ENCODE measurements at places on chromosomes 7 and 10.

- DNase-seq: no peak
Observed at GRCh38 chr7:92423710-92424131, 23.6 kb upstream of the GATAD1 start.

DNA sequence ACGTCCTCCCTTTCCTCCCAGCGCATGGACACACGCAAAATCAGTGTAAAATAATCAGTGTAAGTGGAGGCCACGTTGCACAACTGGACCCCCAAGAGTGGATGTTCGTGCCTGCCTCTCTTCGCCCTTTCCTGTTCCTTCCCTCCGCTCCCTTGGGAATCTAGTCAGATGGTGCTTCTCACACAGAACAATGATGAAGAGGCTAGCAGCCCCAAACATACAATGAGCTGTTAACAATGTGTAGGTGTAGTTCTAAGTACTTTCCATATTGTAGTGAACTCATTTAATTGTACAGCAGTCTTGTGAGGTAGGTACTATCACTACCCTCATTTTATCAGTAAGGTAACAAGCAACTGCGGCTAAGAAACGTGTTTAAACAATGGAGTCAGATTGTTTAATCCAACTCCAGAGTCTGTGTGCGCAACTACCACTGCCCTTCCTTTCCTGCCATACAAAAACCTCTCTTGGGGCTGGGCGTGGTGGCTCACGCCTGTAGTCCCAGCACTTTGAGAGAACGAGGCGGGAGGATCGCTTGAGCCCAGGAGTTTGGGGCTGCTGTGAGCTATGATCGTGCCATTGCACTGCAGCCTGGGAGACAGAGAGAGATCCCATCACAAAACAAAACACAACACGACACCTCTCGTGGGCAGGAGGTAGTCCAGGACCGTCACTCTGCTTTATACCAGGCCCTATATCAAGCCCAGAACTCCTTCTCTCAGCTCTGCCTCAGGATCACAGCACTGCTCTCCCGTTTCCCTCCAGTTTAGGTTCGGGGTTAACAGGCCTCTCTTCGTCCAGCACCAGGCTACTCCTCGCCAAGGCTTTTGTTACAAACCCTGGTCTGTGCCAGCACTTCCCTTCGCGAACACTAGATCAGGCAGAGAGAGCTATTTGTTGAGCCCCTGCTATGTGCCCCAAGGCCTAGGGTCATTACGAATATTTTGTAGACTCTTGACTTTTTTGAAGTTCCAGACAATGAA is 1.1 kb downstream of the FKBP9 start:
- peak; percentile 36 for DNase-seq

GRCh38 chr10:132687181-132687892 is 98.6 kb downstream of the NKX6-2 start:
- no peak for DNase-seq

DNA sequence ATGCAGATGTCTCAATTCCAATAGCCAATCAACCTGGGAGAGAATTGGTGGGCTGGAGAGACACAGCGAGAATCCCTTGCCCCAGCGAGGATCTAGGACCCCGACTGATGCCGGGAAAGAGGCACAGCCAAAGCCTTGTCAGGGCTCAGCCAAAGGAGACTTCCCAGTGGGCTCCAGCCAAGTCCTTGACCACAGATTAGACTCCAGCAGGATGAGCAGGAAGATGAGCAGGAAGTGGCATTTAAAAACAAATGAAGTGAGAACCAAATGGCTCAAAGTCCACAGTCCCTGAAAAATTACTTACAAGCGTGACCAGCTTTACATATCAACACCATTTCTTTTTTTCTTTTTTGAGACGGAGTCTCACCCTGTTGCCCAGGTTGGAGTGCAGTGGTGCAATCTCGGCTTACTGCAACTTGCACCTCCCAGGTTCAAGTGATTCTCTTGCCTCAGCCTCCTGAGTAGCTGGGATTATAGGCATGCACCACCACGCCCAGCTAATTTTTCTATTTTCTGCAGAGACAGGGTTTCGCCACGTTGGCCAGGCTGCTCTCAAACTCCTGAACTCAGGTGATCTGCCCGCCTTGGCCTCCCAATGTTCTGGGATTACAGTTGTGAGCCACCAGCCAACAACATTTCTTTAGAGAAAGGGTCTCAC is 40.2 kb downstream of the CTBP2 start:
- peak; percentile 73 for DNase-seq

DNA sequence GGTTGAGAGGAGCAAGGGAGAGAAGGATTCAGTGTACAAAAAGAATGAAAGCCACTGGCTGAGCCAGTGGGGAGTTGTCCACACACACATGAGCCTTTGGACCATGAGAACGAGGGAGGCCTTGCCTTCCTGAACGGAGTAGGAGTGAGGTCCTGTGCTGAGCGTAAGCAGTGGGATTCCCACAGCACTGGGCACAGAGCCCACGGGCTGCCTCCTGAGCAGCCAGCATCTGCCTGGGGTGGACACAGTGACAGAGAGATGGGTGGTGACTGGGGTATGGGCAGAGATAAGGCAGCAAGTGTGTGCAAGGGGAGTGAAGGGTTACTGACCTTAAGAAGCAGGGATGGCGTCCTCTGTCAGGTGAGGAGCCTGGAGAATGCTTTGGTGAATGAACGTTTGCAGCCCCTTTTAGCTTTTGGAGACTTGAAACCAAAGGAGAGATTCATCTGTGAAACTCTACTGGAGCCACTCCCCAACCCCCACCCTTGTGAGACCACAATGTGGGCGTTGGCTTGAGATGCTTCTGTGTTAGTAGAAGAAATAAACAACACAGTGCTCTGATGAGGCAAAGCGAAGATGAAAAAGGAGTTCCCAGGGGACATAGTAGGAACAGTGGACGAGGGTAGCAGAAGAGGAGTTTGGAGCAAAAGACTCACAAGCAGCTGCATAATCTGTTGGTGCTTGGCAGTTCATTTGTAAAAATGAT is 56.5 kb downstream of the FIGNL1 start:
- DNase-seq: no peak

DNA sequence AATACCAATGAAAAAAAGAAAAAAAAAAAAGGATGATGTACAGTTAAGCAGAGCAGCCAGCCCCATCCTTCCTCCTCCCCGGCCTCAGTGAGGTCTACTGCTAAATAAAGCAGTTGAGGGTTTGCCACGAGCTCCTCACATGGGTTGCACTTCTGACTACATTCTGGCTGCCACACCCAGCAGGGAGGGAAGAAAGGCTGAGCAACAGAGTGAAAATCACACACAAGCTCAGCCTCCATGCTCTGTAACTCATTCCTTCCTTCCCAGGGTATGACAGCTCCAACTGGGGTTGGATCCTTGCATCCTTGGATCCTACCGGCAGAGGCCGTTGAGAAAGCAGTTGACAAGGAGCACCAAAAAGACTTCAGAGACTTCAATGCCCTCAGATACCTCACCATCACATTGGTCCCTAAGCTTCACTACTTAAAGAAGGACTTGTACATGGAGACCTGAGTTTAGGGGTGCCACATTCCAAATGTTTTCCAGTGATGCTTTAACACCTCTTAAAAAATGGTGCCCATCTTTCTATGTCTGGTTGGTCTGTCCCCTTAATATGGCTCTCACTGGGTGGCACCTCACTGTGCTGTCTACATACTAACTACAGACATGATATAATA is 52.9 kb upstream of the PIK3CG start:
- DNase-seq: no peak

- no peak for DNase-seq
Observed at GRCh38 chr10:24762966-24763623, 39.4 kb upstream of the ARHGAP21 start.

GRCh38 chr10:57460540-57460939 is 807.2 kb downstream of the IPMK start:
- no peak for DNase-seq

DNA sequence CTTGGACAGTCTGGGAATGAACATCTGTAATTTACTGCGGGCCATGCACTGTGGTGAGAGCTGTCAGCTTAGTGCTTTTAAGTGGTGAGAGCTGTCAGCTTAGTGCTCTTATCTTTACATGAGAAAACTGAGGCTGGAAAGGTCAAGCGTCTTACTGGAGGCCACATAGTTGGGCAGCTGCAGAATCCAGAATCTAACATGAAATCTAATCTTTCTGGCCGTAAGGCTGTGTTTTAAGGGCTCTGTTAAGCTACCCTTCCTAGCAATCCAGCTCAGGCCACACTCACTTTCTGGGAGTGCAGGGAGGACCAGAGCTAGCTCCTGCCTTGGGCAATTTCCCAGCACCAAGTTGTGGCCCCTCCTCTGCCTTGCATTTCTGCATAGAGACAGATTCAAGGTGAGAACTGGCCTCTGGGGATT is 70.2 kb downstream of the SORCS3 start:
- no peak for DNase-seq

DNA sequence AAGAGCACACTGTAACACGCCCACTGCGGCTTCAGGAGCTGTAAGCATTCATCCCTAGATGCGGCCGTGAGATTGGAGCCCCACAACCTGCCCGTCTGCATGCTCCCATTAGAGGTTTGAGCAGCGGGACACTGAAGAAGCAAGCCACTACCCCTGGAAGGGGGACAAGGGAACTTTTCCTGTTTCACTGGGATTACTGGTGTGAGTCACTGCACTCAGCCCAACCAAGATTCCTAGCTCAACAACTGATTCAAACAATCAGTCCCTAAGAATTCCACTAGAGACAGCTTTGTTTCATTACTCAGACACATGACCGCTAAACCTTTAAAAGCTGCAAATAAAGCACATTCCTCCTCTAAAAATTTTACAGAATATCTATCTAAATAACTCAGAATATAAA is 69.8 kb downstream of the ORC5 start:
- DNase-seq: no peak

DNA sequence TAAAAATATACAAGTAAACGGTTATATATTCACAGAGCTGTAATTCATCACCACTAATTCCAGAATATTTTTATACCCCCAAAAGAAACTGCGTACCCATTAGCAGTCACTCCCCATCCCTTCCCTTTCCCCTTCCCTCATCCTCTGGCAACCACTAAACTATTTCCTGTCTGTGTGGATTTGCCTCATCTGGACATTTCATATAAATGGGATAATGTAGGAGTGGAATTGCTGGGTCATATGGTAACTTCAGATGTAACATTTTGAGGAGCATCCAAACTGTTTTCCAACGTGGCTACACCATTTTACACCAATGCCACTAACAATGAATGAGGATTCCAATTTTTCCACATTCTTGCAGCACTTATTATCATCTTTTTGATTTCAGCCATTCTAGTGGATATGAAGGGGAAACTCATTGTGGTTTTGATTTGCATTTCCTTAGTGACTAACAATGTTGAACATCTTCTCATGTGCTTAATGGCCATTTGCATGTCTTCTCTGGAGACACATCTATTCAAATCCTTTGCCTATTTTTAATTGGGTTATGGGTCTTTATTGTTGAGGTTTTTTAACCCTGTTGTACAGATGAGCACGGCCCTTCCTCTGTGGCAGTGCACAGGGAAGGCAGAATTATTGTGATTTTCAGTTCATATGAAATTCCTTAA is 79.2 kb downstream of the RBM20 start:
- no peak for DNase-seq

- no peak for DNase-seq
Observed at GRCh38 chr10:76352300-76352699, 920.9 kb downstream of the LRMDA start.

DNA sequence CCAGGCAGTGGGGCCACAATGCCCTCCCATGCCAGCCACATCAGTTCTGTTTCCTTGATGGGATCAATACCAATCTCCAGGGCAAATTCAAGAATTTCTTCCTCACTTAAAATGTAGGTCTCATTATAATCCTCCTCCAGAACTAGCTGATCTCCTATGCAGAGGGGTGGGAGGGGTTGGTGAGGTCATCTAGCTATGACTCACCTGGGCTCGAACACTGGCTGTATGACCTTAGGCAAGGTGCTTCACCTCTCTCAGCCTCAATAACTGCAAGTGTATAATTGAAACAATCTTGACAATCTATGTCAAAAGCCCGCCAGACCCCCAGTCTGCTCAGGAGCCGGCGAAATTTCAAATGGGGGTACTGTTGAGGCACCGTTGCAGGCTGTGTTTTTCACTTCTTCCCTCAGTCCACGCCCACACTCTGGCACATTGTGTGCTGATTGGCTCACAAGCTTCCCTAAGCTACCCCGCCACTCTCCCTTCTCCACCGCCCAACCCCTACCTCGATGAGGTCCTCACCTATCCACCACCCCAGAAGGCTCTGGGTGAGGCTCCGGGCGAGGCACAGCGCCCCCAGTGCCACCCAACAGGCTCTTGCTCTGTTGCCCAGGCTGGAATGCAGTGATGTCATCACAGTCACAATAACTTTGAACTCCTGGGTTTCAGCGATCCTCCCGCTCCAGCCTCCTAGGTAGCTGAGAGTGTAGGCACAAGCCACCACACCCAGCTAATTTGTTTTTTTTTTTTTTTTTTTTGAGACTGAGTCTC is 70.5 kb downstream of the ZNF22 start:
- no peak for DNase-seq

DNA sequence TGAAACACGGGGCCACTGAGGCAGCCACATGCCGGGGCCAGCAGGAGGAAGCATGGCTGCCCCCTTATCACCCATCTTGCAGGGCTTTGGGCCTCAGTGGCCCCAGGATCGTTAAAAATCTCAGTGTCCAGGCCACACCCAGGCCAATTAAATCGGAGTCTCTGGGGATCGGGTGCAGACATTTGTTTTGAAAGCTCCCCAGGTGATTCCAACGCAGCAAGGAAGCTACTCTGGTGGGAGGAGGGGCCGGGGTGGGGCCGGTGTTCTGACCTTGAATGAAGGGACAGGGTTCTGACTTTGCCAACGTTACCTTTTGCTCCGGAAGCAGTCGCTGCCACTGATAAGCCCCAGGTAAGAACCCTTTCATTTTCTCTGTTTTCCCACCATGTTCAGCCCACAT is 412.3 kb upstream of the FOXK1 start:
- no peak for DNase-seq

DNA sequence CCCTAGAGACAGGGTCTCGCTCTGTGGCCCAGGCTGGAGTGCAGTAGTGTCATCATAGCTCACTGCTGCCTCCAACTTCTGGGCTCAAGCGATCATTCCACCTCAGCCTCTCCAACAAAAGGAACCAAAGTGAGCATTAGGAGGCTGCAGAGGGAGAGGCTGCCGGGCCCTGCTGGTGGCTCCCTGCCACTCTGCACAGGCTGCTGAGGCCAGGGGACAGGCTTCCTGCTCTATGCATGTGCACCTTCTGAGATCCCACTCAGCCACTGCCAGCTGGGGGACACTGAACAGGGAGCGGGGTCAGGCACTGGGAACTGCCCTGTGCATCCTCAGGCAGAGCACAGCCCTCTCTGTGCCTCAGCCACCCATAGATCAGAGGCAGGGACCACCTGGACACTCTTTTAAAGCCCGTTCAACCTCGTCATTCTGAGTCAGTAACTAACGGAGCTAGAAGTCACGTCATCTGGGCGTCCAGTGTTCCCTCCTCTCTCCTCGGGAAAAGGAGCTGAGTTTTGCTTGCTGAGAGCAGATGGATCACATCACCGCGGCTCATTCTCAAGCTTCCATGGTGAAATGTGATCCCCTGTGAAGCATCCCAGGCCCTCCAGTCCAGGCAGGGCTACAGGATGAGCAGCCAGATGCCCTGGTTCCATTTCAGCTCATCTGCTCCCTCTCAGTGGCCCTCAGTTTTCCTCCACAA is 109.6 kb downstream of the MYL10 start:
- DNase-seq: no peak

DNA sequence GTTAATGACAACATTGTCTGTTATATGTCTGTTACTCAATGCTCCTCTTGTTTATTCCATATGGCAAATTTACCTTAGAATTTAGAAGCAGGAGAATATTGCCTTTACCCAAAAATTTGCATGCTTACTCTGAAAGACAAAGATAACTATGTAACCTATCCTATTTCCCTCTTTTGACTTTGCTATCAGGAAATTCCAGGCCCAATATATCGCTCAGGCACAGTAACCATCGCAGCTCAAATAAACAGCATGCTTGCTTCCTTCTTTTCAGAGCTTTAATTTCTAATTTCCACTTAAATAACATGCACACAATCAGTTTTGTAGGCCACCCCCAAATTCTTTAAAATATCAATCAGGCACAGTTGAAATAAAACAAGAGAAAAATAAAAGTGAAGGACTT is 57.8 kb downstream of the EBLN1 start:
- DNase-seq: no peak
